ENCODE measurements at places on chromosomes 12 and 14.
A peak's percentile ranks its signal among the peaks of the same experiment; 100 is the strongest.

GRCh38 chr14:81275305-81276072 is 54.7 kb upstream of the GTF2A1 start:
- DNase-seq, result no peak

- DNase-seq, result no peak
These were observed 82.9 kb downstream of the FGD4 start for GRCh38 chr12:32482226-32482625.

DNA sequence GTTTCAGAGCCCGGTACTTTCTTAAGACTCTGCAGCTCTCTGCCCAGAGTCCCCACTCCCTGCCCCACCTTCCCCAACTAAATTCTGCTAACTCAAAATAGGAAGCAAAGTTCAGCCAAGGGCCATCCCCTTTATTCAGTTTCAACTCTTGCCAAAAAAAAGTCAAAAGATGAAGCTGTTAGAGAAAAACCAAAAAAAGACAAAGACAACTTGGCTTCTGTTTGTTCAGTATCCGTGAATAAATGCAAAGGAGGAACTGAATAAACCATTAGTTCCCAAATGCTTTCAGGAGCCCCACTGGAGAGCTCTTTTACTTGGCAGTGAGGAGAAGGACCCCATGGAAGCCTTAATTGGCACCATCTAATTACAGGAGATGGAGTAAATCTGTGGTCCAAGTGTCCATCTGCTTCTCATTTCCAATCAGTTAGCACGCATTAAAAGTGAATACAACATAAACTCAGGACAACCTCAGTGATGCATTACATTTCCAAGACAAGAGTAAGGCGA is 155.4 kb upstream of the GZMB start:
- no peak for DNase-seq

DNA sequence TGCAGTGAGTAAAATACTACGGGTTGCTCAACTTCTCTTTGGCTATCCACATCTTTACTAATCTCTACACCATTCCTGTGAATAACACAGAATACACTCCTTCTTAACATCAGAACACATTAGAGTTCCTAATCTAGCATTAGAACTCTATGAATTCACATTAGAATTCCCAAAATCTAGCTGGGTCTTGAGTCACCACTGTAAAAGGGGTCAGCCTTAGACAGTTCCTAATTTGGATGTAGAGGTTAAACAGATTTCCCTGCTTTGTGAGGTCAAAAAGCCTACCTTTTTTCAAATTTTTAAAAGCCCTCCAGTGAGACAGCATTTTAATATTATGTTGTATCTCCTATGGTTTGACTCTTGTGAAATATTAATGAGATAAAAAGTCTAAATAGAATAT is 7.4 kb downstream of the HNRNPC start:
- DNase-seq, result no peak

DNA sequence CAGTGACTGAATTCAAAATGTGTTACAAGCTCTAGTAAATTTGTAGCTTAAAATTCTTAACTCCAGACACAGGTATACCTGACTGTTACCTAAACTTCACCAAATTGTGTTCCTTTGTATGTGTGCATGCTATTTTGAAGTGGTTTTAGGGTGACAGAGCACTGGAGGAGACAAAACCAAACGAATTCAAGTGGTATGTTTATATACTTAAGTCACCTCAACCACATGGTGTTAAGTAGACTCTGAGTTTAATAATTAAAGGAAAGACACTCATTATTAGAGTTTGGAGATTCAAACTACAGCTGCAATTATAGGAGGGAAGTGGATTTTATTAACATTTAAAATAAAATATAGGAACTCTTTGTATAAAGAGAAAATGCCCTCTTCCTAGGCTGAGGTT is 84.3 kb downstream of the PLCZ1 start:
- no peak for DNase-seq

DNA sequence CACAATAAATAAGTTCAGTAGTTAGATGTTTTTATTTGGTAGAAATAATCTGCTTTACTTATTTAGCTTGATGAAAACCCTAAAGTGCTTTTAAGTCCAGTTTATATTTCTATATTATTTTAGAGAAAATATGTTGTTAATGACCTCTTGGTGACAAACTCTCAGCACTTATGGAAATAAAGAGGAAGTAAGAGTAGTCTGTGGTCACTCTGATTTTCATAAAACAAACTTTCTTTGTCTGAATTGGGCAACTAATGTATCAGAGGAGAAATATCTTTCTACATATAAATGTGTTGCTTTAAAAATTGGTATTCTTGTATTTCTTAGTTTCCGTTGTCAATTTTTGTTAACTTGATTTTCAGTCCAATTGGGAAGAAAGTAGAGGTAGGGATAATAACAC is 878.9 kb upstream of the SEL1L start:
- DNase-seq, result no peak

- no peak for DNase-seq
These were observed 24.2 kb upstream of the RNASE3 start for GRCh38 chr14:20866963-20867362.

GRCh38 chr14:88515499-88516221 is 39.1 kb downstream of the PTPN21 start:
- DNase-seq, result no peak

GRCh38 chr14:100669468-100669867 is 57.2 kb upstream of the DLK1 start:
- no peak for DNase-seq

- DNase-seq, result no peak
These were observed 88.9 kb downstream of the PTGER2 start for GRCh38 chr14:52402812-52403526.

DNA sequence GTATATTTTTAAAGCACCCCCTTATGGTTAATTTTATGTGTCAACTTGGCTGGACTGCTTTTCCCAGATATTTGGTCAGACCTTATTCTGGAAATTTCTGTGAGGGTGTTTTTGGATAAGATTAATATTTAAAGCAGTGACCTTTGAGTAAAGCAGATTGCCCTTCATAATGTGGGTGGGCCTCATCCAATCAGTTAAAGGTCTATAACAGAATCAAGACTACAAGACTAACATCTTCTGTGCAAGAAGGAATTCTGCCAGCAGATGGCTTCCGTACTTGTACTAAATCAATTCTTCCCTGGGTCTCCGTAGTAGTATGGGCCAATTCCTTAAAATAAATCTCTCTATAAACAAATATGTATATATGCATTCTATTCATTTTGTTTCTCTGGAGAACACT is 257.6 kb downstream of the ETNK1 start:
- DNase-seq, result no peak

DNA sequence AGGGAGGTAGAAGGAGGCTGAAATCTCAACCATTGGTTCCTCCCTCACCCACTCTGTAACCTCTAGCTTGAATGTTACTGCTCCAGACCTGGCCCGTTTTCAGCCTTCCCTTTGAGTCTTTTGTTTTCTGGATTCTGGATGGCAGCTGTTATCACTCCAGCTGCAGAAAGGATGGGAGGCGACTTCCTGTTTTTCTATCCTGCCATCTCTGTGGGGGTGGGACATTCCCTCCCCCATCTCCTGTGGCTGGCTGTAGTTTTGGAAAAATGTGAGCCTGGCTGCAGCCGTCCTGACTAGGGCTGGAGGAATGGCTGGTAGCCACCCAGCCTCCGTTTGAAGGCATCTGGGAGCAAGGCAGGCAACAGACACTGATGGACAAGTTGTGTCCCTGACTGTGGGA is 2.9 kb upstream of the PPFIBP1 start:
- DNase-seq, result no peak

GRCh38 chr12:753611-754472 is 1.5 kb downstream of the WNK1 start:
- DNase-seq, result peak; percentile 70

DNA sequence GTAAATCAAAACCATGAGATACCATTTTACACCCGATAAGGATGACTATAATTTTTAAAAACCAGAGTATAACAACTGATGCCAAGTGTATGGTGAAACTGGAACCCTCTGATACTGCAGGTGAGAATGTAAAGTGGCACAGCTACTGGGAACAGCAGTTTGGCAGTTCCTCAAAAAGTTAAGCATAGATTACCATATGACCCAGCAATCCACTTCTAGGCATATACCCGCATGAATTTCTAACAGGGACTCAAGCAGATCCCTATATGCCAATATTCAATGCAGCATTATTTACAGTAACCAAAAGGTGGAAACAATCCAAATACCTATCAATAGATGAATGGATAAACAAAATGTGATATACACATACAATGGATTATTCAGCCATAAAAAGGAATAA is 57.4 kb downstream of the BAZ1A start:
- DNase-seq, result no peak

DNA sequence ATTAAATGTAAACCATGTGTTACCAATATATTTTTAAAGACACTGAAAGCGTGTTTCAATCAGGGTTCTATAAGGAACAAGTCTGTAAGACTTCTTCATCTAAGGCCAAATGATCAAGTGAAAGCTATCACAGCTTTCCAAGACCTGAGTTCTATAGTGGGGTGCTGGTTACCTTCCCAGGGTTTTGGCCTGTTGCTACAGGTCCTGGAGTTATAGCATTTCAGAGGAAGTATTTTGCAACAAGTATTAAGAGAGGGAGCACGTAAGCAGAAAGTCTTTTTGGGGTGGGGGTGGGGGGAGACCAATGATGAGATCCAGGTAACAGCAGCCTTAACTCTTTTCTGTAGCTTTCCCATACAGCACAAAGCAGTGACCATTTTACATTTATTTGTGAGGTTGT is 43.8 kb downstream of the FOXN3 start:
- no peak for DNase-seq

GRCh38 chr12:65857840-65858239 is 33.6 kb downstream of the HMGA2 start:
- no peak for DNase-seq

DNA sequence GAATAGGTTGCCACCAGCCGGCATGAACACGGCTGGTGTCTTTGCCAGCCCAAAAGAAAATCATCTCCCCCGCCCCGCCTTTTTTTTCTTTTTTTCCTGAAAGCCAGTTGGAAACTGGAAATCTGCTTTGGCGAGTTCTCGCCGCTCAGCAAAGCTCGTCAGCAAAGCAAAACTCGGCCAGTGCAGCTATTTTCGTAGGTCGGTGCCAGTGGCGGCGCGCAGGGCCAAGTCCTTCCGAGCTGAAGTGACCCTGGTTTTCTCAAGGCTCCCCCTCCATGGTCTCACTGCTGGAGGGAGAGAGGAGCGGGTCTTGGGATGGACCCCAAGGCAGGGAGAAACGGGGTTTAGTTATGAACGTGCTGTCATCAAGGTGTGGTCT is 248.4 kb upstream of the RTL1 start:
- DNase-seq, result no peak

DNA sequence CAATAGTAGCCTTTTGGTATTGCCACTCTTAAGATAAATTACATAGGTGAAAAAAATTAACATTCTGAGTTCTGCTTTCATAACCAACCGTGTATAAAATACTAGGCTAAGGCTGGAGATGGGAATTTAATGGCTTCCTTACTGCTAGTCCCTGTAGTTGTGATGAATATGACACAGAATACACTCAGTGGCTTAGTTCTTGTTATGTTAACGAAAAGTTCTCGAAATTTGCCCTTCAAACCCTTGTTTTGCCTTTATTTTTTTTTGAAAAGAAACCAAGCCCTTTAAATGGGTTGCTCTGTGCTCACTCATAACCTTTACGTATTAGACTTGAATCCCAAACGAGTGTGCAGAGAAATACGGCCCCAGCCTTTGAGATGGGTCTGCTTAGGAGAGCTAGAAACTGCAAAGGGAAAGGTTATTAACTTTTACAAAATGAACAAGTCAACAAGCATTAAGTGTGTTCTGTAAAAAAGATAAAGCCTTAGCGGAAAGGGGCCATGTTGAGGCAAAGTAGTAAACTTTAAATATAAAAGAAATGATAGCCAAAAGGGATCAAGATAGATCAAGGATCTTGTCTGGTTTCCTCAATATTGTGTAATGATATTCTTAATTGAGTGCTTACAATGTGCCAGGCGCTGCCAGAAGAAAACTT is 1.7 kb downstream of the NUDT4 start:
- no peak for DNase-seq

DNA sequence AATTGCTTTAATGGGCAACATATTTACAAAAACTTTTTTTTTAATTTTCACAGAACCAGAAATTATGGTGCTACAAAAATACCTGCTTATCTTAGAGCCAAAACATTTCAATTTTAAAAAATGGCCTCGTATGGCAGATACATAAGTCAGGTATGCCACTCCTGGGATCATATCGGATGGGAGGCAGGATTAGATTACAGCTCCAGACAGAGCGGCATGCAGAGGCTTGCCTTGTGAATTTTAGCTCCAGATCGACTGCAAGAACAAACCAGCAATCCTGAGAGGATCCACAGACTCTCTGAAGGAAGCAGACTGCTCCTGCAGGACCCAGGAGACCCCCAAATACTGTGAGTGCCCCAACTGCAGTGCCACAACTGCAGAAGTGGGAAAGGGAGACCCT is 169.3 kb upstream of the AMIGO2 start:
- DNase-seq, result no peak

- no peak for DNase-seq
These were observed 30.9 kb downstream of the MYO1H start for GRCh38 chr12:109378569-109378968.

- DNase-seq, result peak; percentile 12
These were observed 1.9 kb upstream of the RIN3 start for GRCh38 chr14:92511453-92512238.

DNA sequence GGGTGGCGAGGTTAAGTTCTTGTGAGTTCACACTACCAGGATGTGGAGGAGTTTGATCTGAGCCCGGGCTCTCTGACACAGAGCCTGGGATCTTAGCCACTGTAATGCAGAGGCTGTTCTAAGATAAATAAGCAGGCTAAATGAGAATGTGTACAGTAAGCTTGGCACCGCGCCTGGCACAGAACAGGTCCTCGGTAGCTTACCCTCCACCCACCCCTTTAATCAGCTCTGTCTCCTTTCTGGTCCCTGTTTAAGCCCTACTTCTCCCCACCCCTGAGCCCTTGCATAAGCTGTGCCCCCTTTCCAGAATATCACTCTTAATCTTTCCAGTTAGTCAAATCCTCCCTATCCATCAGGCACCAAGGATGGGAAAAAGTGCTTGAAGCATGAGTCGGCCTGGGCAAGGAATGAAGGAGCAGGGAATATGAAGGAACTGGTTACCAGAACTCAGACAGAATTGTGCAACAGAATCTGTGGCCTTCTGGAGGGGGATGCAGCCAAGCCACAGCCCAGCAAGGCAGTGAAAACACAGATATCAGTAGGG is 32.8 kb upstream of the CMKLR1 start:
- DNase-seq, result no peak

GRCh38 chr12:46770501-46771183 is 55.2 kb downstream of the SLC38A4 start:
- no peak for DNase-seq

DNA sequence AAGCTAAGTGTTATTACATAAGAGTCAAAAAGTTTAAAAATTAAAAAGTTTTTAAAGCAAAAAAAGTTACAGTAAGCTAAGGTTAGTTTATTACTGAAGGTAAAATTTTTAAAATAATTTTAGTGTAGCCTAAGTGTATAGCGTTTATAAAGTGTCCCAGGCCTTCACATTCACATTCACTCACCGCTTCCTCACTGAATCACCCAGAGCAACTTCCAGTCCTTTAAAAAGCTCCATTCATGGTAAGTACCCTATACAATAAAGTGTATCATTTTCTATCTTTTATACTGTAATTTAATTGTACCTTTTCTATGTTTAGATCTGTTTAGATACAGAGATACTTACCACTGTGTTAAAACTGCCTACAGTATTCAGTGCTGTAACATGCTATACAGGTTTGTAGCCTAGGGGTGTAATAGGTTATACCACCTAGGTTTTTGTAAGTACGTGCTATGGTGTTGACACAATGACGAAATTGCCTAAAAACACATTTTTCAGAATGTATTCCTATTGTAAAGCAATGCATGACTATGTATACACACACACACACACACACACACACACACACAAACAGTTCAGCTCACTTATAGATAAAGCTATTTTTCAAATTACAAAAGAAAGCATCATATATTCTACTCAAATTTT is 3.7 kb downstream of the CLEC14A start:
- no peak for DNase-seq

All from activated T-cell treated with anti-CD3 and anti-CD28 coated beads, Interleukin-2, amount 50 U/mL, for 24 hours (primary cell).